T-cell (primary cell): ENCODE measurements at places on chromosomes 6 and 20.
A peak's percentile ranks its signal among the peaks of the same experiment; 100 is the strongest.

GRCh38 chr6:149410557-149410956 is 10.5 kb downstream of the SUMO4 start:
- DNase-seq: no peak

- no peak for DNase-seq
Observed at GRCh38 chr20:50226093-50226974, 35.7 kb downstream of the CEBPB start.

GRCh38 chr6:143616741-143617140 is 61.0 kb upstream of the PHACTR2 start:
- no peak for DNase-seq

GRCh38 chr6:26089272-26089671 is 2.0 kb downstream of the HFE start:
- no peak for DNase-seq

GRCh38 chr20:37395921-37396415 is 50.0 kb downstream of the SRC start:
- DNase-seq: no peak

- DNase-seq: peak; percentile 18
Observed at GRCh38 chr6:40640599-40641227, 53.5 kb upstream of the LRFN2 start.

GRCh38 chr6:45841062-45841461 is 174.6 kb downstream of the CLIC5 start:
- DNase-seq: no peak

GRCh38 chr6:24749297-24749696 is 25.4 kb upstream of the GMNN start:
- DNase-seq: no peak

GRCh38 chr6:26571592-26572296 is 25.0 kb upstream of the ABT1 start:
- peak; percentile 28 for DNase-seq

DNA sequence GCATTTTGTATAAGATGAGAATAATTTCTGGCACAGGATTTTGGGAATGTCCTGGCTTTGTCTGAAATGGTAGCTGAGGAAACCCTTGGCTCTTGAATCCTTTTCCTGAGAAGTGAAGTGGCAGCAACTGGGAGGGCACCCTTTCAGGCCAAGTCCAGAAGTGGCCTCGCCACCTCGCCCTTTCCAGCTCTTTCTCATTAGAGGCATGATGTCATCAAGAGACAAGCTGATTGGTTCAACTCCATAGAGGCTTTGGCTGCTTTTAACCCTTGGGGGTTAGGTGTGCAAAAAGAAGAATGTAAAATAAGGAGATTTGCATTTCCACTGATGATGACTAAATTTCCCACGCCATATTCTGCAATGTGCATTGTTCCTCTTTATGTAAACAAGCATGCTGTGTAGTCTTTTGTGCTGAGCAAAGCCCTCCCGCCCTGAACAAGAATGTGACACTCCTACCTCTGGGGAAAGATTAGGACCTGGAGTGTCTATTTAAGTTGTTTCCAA is 116.5 kb downstream of the TCP11 start:
- no peak for DNase-seq

- DNase-seq: no peak
Observed at GRCh38 chr20:59835057-59835447, 98.4 kb downstream of the SYCP2 start.

GRCh38 chr6:24004062-24004461 is 122.0 kb upstream of the NRSN1 start:
- DNase-seq: no peak

DNA sequence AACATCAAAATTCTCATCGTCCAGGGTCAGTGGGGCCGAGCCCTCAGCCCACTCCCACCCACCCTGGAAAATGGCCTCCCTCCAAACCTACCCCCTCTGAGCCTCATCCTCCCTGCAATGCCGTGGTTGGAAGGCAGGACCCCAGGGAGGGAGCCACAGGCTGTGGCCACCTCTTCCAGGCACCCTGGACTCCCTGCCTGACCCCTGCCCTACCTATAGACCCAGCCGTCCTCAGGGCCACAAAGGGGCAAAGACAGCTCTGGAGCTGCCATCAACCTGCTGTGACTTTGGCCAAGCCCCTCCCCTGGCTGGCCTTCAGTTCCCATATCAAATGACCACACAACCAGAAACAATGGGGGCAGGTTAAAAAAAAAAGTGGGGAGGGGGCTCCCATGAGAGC is 2.3 kb upstream of the UCKL1 start:
- DNase-seq: no peak

- DNase-seq: no peak
Observed at GRCh38 chr6:10977231-10977968, 66.7 kb downstream of the ELOVL2 start.

DNA sequence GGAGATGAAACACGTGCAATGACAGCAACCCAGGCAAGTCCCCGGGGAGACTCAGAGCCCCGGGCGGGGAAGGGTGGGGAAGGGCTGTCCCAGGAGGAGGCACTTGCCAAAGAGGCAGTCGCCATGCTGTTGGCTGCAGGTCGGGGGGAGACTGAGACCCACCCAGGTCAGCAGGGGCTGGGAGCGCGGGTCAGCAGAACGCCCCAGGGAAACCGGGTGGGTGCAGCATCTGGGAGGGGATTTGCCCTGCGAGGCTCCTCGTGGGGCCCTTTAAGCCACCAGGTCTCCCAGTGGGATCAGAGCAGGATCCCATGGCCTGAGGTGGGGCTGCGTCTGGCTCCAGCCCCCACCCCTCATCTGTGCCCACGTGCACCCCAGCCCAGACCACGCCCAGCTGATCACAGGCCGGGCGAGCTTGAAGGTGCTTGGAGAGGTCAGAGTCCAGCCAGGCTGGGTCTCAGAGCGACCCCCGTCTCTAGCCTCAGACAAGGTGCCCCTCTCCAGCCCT is 65.5 kb downstream of the YTHDF1 start:
- DNase-seq: no peak

GRCh38 chr20:44384423-44385027 is 29.0 kb downstream of the HNF4A start:
- DNase-seq: peak; percentile 83

DNA sequence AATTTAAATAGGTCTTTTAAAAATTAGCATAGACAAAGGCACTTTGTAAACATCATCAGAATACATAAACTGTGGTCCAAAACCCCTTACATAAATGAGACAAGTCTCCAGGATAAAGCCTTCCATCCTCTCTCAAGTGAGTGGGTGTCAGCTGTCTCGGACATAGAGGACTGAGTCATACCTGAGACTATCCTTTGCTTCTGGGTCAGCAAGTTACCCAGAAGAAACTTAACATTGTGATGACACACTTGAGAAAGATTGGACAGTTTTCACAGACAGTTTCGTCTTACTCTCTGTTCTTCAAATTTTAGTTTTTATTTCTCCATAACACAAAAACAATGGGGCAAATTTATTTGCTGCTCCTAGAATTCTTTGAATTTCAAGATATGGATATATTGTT is 838.0 kb downstream of the DHX35 start:
- no peak for DNase-seq

DNA sequence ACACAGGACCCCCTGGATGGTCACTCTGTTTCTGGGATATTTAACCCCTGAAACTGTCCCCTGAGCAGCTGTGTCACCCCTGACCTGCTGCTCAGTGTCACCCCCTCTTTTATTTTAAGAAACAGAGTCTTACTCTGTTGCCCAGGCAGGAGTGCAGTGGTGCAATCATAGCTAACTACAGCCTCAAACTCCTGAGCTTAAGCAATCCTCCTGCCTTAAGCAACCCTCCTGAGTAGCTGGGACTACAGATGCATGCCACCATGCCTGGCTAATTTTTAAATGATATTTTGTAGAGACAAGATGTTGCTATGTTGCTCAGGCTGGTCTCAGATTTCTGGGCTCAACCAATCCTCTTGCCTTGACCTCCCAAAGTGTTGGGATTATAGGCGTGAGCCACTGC is 21.5 kb upstream of the GTSF1L start:
- DNase-seq: no peak

DNA sequence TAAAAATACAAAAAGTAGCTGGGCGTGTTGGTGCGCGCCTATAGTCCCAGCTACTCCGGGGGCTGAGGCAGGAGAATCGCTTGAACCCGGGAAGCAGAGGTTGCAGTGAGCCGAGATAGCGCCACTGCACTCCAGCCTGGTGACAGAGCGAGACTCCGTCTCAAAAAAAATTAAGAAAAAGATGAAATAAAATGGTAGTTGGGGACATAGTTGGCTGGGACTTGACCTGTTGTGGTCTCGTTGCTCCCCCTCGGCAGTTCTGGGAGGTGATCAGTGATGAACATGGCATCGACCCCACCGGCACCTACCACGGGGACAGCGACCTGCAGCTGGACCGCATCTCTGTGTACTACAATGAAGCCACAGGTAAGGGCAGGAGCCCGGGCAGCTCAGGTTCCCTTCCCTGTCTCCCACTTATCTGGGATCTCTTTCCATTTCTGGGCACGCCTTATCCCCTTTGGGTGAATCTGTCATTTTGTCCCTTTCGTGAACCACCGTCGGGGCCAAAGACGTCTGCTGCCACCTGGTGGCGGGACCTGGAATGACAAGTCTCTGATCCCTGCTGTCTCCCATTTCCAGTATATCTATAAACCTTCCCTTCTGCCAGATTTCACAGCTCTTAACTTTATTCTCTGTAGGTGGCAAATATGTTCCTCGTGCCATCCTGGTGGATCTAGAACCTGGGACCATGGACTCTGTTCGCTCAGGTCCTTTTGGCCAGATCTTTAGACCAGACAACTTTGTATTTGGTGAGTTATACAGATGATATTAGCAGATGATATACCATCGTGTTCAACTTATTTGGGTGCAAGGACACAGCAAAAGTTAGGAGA is 2.3 kb downstream of the TUBB start:
- peak; percentile 85 for DNase-seq

GRCh38 chr6:12116978-12117377 is 104.9 kb downstream of the HIVEP1 start:
- DNase-seq: no peak

DNA sequence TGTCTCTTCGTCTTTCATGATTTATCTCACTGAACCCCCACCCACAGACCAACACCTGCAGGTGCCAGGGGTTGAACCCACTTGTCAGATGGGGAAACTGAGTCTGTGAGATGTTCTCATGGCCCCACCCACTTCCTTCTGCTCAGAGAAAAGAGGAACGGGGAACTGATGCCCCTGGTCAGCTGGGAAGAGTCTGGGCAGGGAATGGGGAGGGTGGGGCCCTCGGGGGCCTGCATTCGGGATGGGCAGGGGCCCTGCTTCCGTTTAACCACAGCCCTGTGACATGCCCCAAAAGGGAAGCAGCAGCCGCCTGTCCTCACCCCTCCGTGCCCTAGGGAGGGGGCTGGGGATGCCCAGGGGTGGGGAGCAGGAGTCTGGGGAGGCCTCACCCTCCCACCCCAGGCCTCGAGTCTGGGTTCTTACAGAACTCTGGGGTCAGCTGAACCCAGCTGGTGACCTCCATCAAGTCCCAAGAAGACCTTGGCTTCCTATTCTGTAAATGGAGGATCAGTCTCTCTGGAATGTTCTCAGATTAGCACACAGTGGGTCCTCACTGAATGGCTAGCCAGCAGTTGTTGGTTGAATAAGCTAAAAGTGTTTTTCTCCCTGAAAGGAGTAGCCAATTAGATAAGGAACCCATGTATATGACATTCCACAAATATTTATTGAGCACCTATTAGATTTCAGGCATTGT is 81.5 kb downstream of the CEBPB start:
- no peak for DNase-seq

DNA sequence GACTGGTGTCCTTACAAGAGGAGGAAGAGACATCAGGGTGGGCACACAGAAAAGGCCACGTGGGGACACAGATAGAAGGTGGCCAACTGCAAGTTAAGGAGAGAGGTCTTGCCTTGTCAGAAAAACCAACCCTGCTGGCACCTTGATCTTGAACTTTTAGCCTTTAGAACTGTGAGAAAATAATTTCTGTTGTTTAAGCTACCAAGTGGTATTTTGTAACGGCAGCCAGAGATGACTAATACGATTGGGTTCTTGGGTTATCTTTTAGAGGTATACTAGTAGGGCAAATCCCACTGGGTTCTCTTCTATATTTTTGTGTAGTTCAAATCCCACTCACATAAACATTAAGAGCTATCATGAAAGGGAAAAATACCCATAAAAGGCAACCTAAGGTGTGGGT is 31.9 kb upstream of the ZBTB24 start:
- no peak for DNase-seq

DNA sequence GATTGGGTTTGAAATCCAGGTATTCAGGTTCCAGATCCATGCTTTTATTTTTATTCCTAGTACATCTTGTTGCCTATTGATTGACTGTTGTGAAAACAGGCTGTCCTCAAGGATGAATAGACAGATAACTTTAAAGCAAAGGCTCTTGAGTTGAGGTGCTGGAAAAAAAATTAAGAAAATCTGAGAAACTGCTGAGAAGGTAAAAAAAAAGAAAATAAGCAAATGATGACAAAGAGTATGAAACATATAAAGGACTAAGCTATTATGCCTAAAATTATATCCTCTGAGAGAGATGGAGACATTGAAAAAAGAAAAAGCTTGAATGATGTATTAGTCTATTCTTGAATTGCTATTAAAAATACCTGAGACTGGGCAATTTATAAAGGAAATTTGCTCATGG is 392.3 kb upstream of the RGS17 start:
- no peak for DNase-seq

- DNase-seq: no peak
Observed at GRCh38 chr6:39343396-39343870, 20.9 kb upstream of the KCNK16 start.

DNA sequence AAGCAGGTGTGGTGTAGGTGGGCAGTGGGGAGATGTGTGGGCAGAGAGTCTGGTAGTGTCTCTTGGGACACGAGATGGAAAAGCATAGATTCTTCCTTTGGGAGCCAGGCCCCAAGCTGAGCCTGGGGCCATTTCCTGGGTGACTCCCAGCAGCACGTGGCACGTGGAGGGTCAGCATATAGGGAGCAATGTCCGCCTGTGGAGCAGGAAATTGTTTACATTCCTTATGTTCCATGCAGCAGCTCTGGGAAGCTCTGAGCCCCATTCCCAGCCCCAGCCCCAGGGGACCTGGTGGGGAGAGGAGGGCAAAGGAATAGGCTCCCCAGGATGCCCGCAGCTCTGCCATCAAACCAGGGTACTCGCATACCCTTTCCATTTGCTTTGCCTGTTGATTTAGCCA is 57.6 kb downstream of the DAAM2 start:
- DNase-seq: no peak

DNA sequence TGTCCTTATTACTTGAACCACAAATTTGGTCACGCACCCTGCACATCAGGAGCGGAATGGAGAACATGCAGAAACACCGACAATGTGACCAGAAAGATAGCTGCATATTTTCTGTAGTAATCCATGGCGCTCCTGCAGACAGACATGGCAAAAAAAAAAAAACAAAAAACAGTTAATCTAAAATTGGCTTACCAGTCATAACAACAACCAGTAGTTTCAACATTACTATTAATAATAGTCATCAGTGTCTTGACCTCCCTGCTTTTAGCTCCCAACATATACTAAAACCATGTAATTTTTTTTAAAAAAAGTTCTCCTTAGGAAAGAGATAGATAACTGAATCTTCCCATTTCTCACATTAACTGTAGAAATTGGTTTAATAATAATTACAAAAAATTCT is 6.8 kb downstream of the CGA start:
- no peak for DNase-seq
